ENCODE measurements at places on chromosomes 12 and 14.

GRCh38 chr12:131092901-131093603, 139.3 kb downstream of the ADGRD1 start:
- peak; percentile 79 for DNase-seq
- no peaks in the 10 kb centered on the region for H3K36me3 ChIP-seq
- H3K27me3 ChIP-seq, result peaks cover 6% of the 10 kb centered on the region
- H3K4me1 ChIP-seq, result peaks cover 43% of the 10 kb centered on the region

DNA sequence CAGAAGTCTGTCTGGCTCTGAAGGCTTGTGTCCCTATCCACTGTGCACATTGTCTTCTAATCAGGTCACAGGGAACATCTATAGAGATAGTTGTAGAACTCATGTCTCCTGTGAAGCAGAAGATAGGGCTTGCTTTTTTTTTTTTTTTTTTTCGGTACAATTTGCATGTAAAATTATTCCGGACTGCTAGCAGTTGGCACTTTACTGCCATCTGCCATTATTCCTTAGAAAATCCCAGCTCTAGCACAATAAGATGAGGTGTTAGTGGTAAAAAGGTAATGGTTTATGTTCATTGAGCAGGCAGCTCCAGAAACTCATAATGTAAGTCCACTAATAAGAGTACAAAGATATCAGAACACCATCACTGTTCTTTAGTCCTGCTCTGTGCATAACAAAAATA, 8.7 kb downstream of the MYRFL start:
- no peaks in the 10 kb centered on the region for H3K4me1 ChIP-seq
- H3K4me3 ChIP-seq, result no peak overlapping the region
- no peak overlapping the region for H3K27ac ChIP-seq
- no peak for DNase-seq
- peaks cover 13% of the 10 kb centered on the region for H3K27me3 ChIP-seq
- peaks cover 2% of the 10 kb centered on the region for H3K36me3 ChIP-seq

DNA sequence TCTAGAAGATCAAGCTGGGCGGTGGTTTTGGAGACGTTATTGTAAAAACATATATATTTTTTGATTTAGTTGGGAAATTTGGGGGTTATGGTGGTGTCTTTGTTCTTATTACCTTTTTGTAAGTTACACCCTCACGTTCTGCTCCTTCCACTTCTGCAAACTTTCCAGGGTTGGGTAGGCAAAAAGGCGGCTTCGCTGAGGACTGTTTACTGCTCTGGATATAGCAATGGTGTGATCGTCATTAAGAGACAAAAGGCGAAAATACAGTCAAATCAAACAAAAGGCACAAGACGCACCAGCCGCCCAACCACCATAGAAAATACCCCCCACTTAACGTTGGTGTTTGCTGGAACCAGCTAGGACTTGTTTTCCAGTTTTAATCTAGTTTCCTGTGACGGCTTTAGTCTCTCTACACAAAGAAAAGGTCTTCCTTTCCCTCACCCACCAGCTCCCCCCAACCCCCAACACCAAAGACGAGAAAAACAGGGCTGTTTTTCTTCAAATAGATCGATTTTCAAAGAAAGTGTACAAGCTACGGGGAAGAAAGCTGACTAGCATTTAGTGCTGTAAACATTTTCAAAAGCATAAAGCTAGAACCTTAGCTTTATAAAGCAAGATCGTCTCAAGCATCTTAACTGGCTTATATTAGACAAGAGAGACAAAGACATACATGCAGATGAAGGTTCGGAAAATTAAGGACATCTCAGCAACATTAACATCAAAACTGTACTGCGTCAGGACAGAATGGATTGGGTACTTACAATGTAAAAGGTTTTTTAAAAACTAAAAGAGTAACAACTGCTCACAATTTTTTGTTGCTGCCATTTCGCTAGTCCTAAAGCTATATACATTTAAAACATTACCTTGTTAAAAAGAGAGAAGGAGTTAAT, 2.0 kb upstream of the SETD1B start:
- H3K4me1 ChIP-seq, result peaks cover 58% of the 10 kb centered on the region
- peaks cover 50% of the 10 kb centered on the region for H3K36me3 ChIP-seq
- H3K4me3 ChIP-seq, result peak overlapping the region; percentile 93
- H3K27me3 ChIP-seq, result no peaks in the 10 kb centered on the region
- DNase-seq, result no peak
- peak overlapping the region; percentile 100 for H3K27ac ChIP-seq

GRCh38 chr14:95463171-95463901, 53.1 kb downstream of the SYNE3 start:
- H3K4me3 ChIP-seq, result no peak overlapping the region
- no peak for DNase-seq
- H3K36me3 ChIP-seq, result peaks cover 76% of the 10 kb centered on the region
- H3K27ac ChIP-seq, result peak overlapping the region; percentile 60

- no peaks in the 10 kb centered on the region for H3K4me1 ChIP-seq
- H3K4me3 ChIP-seq, result no peak overlapping the region
- no peak for DNase-seq
- no peaks in the 10 kb centered on the region for H3K36me3 ChIP-seq
- H3K27ac ChIP-seq, result no peak overlapping the region
These were observed 293.4 kb downstream of the EGLN3 start for GRCh38 chr14:33657476-33657875.

DNA sequence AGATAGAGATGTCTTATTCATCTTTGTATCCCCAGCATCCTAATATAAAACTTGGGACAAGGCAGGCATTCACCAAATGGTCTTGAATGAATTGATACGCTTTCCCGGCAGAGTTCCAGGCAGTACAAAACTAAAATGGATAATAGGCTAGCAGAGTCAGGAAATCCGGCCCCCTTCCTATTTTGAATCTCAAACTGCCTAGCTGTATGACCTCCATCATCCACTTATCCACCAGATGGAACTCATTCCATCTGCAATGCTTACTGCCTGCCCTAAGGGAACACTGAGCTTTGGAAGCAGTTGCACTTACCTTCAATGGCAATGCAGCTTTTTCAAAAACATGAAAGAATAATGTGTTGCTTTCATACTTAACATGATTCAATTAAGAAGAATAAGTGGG, 43.4 kb downstream of the BDKRB1 start:
- no peak overlapping the region for H3K27ac ChIP-seq
- H3K4me3 ChIP-seq, result no peak overlapping the region
- H3K36me3 ChIP-seq, result peaks cover 12% of the 10 kb centered on the region
- no peak for DNase-seq

- H3K36me3 ChIP-seq, result no peaks in the 10 kb centered on the region
- H3K4me1 ChIP-seq, result peaks cover 11% of the 10 kb centered on the region
- peaks cover 11% of the 10 kb centered on the region for H3K27me3 ChIP-seq
- no peak overlapping the region for H3K4me3 ChIP-seq
- no peak for DNase-seq
- H3K27ac ChIP-seq, result no peak overlapping the region
These were observed 149.4 kb downstream of the SNAPC1 start for GRCh38 chr14:61911574-61911973.

DNA sequence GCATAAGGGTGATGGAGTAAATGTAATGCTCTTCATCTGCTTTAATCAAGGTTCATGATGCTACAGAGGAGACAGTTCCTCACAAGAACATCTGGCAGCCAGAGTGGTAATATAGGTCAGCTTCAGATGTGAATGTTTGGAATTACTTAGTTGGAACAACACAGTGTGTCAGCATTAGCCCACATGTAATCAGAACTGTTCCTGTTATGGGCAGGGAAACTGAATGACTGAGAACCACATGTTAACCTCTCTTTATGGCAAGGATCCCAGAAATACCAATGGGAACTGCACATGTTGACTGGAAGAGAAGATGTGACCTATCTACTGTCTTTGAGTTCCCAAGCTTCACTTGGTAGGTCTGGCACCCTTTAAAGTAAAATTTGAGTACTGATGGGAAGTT, 390.1 kb upstream of the PDE3A start:
- H3K27me3 ChIP-seq, result no peaks in the 10 kb centered on the region
- no peaks in the 10 kb centered on the region for H3K4me1 ChIP-seq
- DNase-seq, result no peak
- H3K4me3 ChIP-seq, result no peak overlapping the region
- H3K27ac ChIP-seq, result no peak overlapping the region

- H3K4me3 ChIP-seq, result no peak overlapping the region
- no peak for DNase-seq
- H3K27me3 ChIP-seq, result no peaks in the 10 kb centered on the region
- H3K4me1 ChIP-seq, result peaks cover 4% of the 10 kb centered on the region
- H3K27ac ChIP-seq, result no peak overlapping the region
These were observed 382.3 kb downstream of the ATP23 start for GRCh38 chr12:58323676-58324075.

- peaks cover 19% of the 10 kb centered on the region for H3K27me3 ChIP-seq
- H3K27ac ChIP-seq, result no peak overlapping the region
- DNase-seq, result no peak
- no peak overlapping the region for H3K4me3 ChIP-seq
- H3K4me1 ChIP-seq, result no peaks in the 10 kb centered on the region
These were observed 48.6 kb downstream of the PPP1R36 start for GRCh38 chr14:64598404-64598803.

GRCh38 chr12:57230381-57231155, 1.1 kb downstream of the SHMT2 start:
- H3K4me3 ChIP-seq, result peak overlapping the region; percentile 97
- H3K27me3 ChIP-seq, result no peaks in the 10 kb centered on the region
- peaks cover 52% of the 10 kb centered on the region for H3K36me3 ChIP-seq
- DNase-seq, result no peak
- peaks cover 93% of the 10 kb centered on the region for H3K4me1 ChIP-seq
- peak overlapping the region; percentile 98 for H3K27ac ChIP-seq

DNA sequence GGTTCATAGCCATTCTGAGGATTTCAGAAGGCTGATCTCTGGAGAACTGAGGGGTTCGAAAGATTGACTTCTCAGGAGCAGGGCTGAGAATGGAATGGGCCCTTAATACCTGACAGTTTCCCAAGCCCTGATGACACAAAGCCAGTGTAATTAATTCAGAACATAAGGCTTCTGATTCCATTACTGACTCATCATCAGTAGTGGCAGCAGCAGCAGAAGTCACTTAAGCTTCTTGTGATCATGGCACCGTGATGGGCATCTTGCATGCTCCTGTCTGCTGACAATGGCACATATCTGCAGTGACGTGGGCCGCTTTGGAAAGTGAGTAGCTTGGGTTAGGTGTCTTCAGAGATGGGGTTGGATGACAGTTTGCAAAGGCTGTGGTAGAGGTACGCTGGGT, 38.2 kb upstream of the GSG1 start:
- H3K27ac ChIP-seq, result no peak overlapping the region
- no peak for DNase-seq
- H3K36me3 ChIP-seq, result no peaks in the 10 kb centered on the region
- no peaks in the 10 kb centered on the region for H3K27me3 ChIP-seq
- peaks cover 19% of the 10 kb centered on the region for H3K4me1 ChIP-seq

GRCh38 chr14:52988139-52988538, 37.3 kb upstream of the FERMT2 start:
- H3K27ac ChIP-seq, result no peak overlapping the region
- H3K27me3 ChIP-seq, result no peaks in the 10 kb centered on the region
- H3K4me3 ChIP-seq, result no peak overlapping the region
- DNase-seq, result no peak
- no peaks in the 10 kb centered on the region for H3K4me1 ChIP-seq

DNA sequence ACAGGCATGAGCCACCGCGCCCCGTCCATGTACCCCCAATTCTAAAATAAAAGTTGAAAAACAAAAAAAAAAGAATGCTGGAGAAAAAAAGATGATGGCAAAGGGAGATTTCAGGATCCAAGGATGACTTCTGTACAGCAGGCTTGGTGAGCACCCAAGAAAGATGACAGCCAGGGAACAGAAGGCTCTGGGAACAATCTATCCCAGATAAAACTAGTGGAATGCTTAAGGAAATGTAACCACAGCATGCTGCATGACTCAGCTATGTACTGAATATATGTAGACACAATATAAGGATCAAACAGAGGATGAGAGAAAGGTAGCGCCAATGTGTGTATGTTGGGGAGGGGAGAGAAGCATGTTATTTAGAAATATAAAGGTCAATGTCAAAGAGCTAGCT, 123.7 kb upstream of the TMTC1 start:
- H3K36me3 ChIP-seq, result no peaks in the 10 kb centered on the region
- no peaks in the 10 kb centered on the region for H3K27me3 ChIP-seq
- no peak overlapping the region for H3K4me3 ChIP-seq
- H3K4me1 ChIP-seq, result no peaks in the 10 kb centered on the region
- H3K27ac ChIP-seq, result no peak overlapping the region
- no peak for DNase-seq

DNA sequence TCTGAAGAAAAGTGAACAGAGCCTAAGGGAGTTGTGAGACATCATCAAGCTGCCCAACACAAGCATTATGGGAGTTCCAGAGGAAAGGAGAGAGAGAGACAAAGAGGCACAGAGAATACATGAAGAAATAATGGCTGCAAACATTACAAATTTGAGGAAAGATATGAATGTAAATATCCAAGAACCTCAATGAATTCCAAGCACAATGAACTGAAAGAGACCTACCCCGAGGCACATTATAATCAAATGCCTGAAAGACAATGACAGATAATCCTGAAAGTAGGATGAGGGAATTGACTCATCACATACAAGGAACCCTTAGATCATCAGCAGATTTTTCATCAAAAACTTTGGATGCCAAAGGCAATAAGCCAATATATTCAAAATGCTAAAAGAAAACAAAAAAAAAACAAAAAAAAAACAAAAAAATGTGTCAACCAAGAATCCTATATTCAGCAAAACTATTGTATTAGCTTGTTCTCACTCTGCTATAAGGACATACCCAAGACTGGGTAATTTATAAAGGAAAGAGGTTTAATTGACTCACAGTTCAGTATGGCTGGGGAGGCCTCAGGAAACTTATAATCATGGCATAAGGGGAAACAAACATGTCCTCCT, 37.8 kb downstream of the BCL2L14 start:
- DNase-seq, result no peak
- no peaks in the 10 kb centered on the region for H3K4me1 ChIP-seq
- peaks cover 8% of the 10 kb centered on the region for H3K36me3 ChIP-seq
- H3K4me3 ChIP-seq, result no peak overlapping the region
- no peak overlapping the region for H3K27ac ChIP-seq

DNA sequence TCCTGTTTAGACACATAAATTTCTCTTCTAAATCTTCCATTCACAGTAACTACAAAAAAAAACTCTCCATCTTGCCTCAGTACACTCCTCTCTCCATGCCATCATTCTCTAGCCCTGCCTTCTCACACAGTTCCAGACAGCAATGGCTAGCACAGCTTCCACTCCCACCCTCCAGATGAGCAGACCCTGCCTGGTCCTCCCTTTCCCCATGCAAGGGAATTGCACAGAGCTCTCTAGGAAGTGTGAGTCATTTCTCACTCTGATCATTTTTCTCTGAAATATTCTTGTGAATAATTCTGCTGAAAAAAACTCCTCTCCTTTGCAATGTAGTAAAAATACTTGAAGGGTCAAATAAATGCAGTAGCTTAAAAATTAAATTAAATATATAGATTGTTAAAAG, 170.6 kb downstream of the BMP4 start:
- H3K27me3 ChIP-seq, result no peaks in the 10 kb centered on the region
- H3K36me3 ChIP-seq, result no peaks in the 10 kb centered on the region
- DNase-seq, result no peak
- H3K4me3 ChIP-seq, result no peak overlapping the region

- H3K4me3 ChIP-seq, result no peak overlapping the region
- no peak for DNase-seq
- peaks cover 3% of the 10 kb centered on the region for H3K27me3 ChIP-seq
- H3K4me1 ChIP-seq, result no peaks in the 10 kb centered on the region
- H3K36me3 ChIP-seq, result no peaks in the 10 kb centered on the region
These were observed 65.4 kb upstream of the RFLNA start for GRCh38 chr12:124229520-124229919.

- H3K27me3 ChIP-seq, result no peaks in the 10 kb centered on the region
- H3K36me3 ChIP-seq, result peaks cover 8% of the 10 kb centered on the region
- DNase-seq, result no peak
These were observed 82.8 kb downstream of the BTG1 start for GRCh38 chr12:92062539-92063493.

Measured in stimulated activated naive B cell treated with anti-CD40 and anti-IgM and Interleukin-4, amounts not matched to agents 10 μg/mL and 1 μg/mL and 100 μg/mL, for 72 hours (primary cell).